Amniotic epithelial cell (primary cell): ENCODE measurements at places on chromosomes 6 and 20.

DNA sequence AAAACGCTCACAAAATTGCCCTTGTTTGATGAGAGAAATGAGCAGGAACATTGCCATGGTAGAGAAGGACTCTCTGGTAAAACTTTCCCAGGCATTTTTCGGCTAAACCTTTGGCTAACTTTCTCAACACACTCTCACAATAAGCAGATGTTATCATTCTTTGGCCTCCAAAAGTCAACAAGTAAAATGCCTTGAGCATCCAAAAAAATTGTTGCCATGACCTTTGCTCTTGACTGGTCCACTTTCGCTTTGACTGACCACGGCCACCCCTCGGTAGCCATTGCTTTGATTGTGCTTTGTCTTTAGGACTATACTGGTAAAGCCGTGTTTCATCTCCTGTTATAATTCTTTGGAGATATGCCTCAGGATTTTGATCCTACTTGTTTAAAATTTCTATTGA, 41.1 kb upstream of the PREP start:
- DNase-seq = no peak

DNA sequence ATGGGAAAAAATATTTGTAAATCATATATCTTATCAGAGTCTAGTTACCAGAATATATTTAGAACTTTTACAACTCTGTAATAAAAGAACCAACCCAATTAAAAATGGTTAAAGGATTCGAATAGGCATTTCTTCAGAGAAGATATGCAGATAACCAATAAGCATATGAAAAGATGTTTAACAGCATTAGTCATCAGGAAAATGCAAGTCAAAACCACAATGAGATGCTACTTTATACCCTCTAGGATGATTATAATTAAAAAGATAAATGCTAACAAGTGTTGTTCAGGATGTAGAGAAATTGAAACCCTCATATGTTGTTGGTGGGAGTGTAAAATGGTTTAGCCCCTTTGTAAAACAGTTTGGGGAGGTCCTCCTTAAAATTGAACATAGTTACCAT, 94.1 kb downstream of the LRRC1 start:
- DNase-seq = peak; percentile 41

DNA sequence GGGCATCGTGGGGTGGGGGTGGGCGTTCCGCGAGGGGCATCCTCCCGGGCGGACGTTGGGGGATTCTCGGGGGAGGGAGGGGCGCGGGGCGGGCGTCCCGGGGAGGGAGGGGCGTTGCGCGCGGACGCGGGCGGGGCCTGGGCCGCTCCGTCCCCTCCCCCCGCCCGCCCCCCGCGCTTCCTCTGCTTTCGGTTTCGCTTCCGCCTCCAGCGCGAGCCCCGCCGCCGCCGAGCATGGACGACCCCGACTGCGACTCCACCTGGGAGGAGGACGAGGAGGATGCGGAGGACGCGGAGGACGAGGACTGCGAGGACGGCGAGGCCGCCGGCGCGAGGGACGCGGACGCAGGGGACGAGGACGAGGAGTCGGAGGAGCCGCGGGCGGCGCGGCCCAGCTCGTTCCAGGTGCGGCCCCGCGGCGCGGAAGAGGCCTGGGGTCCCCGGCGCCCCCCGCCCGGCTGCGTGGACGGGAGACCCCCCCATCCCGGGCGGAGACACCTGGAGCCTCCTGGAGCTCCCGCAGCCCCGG, at the start of gene OGFR:
Gene OGFR, plus strand, starts transcription at position 209 of the 528 bp plus-strand sequence. Its CDS starts 25 bp downstream, at position 234.
- DNase-seq = no peak

DNA sequence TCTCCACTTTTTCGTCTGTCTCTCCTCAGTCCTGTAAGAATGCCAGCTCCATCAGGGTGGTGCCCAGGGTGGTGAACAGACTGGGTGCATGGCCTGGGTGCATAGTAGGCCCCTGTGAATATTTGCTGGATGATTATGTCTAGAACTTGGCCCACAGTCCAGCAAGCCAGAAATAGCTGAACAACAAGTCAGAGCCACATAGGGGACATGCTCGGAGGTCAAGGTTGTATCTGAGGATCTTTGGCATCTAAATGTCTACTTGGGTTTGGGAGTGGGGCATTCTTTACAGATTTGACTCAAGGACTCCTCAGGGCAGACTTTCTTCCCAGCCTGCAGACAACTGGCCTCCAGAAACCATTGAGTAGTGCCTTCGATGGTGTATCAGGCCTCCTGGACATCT, 18.1 kb upstream of the BPIFA3 start:
- DNase-seq = no peak

DNA sequence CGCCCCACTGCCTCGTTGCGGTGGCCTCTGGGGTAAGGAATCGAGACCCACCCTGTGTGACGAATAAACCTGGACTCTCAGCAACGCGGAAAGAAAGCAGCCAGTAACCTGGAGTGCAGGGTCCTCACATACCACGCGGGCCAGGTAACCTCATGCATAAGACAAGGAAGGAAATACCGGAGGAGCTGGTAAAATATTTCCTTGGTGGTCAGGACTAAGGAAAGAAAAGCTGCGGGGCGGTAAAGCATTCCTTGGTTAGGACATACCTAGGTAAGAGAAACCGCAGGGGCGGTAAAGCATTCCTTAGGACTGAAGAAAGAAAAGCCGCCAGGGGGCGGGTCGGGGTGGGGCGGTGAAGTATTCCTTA, 80.7 kb downstream of the SYTL3 start:
- no peak for DNase-seq
